HEK293T (cell line): ENCODE measurements at places on chromosomes 12 and 14.

- DNase-seq, result no peak
Measured at GRCh38 chr14:97380539-97380941, 583.4 kb downstream of the VRK1 start.

DNA sequence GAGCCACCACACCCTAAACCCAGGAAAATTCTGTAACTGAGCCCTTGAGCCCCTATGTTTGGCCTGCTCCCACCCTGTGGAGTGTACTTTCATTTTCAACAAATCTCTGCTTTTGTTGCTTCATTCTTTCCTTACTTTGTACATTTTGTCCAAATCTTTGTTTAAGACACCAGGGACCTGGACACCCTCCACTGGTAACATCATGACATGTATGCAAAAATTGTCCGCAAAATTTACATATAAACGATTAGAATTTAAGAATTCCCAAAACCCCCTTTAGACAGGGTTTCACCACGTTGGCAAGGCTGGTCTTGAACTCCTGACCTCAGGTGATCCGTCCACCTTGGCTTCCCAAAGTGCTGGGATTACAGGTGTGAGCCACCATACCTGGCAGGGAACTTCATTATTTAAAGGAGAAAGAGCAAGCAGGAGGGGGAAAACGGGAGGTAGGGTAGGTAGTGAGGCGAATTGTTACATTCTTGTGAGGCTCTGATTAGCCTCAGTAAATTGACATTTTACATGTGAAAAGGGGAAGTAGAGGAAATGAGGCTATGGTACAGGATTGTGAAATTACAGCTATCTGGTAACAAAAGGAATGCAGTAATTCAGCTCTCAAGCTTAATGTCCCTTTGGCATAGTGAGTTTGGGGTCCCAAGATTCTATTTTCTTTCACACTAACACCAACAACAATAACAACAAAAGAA is 27.6 kb downstream of the TUBA1A start:
- no peak for DNase-seq

DNA sequence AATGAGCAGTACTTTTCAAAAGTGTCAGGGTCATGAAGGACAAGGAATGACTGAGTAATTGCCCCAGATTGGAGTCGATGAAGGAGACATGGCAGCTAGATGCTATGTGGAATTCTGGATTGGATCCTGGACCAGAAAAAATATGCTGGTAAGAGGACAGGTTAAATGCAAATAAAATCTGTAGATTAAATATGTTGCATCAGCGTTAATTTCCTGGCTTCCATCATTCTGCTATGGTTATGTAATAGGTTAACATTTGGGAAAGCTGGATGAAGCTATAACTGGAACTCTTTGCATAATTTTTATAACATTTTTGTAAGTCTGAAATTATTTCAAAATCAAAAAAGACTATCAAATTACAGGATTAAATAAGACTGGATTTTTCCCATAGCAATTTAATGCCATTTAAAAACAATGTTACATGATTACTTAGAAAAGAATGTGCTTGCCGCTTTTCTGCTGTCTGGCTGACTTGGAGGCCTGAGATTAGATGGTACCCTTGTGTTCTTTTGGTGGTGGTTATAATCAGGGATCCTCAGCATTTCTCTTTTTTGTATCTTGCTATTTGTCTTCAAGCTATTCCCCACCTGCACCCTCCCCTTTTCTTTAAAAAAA is 65.1 kb downstream of the FBXW8 start:
- DNase-seq, result no peak

DNA sequence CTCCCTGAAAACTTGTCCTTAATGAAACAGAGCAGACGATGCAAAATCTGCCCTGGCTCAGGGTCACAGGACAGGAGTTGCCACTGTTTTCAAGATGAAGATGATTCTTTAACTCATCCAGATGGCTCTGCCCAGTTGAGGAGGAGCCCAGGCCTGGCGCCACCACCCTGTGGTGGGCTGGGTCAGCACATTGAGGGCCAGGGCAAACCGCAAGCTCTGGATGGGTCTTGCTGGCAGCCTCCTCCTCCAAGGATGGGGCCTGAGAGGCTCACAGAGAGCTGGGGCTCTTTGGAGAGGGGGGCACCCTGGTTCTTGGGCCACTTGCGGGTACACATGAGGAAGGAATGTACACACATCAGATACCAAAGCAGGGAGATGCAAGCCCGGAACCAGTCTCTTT is 158.2 kb downstream of the NUAK1 start:
- no peak for DNase-seq

- DNase-seq, result no peak
Measured at GRCh38 chr12:129886541-129886940, 17.3 kb downstream of the TMEM132D start.

DNA sequence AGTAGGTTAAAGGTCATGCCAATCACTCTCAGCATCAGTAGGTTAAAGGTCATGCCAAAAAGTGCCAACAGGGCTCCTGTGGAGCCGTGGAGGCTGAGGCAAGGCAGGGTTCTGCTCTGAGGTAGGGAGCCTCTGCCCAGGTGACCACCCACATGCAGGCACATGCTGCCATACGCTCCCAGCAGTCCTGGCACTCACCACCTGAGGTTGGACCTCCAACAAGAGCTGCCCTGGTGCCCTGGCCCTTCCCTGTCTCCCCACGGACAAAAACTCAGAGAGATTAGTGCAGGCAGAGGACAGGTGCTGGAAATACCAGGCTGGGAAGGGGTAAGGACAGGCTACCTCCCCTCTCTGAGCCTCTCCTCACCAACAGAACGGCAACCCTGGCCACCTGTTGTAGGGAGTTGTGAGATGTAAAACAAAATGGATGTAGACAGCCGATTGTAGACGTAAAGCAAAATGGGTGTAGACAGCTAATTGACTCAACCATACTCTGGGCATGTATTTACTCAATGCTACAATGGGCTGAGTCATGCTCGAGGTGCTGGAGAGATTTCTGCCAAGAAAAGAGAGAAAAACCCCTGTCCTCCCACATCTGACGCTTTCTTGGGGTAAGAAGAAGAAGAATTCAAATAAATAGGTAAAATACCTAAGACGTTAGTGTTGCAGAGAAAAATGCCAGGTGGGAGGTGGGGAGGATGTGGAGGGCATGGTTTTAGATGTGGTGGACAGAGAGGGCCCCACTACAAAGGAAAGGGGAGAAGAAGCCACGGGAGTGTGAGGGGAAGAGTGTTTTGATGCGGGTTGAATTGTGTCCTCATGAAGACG is 32.4 kb downstream of the LTBP2 start:
- no peak for DNase-seq

- DNase-seq, result no peak
Measured at GRCh38 chr14:39974036-39974435, 541.8 kb upstream of the FBXO33 start.

- no peak for DNase-seq
Measured at GRCh38 chr14:30849354-30849753, 25.0 kb upstream of the COCH start.

DNA sequence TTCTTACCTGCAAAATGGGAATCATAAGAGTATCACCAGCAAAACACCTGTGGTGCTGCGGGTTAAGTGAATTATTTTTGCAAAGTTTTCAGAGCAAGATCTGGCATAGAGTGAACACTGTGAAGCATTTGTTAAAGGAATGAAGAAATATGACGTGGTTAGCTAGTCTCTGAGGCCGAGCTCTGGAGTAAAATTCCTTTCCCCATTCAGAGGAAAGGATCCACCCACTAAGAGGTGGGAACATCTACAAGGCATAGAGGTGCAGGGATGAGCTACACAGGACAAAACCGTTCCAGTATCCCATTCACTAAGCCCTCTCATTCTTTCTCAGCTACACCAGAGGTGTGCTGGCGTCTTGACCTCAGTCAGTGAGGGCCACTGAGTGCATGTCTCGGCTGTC is 48.5 kb downstream of the JAG2 start:
- no peak for DNase-seq

DNA sequence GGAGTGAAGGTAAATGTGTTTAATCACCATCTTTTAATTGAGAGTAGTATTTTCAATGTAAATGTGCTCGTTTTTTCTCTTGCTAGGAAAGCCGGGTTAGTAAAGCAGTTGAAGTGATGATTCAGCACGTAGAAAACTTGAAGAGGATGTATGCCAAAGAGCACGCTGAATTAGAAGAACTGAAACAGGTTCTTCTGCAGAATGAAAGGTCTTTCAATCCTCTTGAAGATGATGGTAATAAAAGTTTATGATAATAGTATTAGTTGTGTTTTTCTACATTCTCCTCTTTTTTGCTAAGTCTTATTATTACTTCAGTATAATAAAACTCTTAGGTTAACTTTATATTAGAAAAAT is 93.9 kb downstream of the DNAI7 start:
- DNase-seq, result no peak

GRCh38 chr12:22307811-22308210 is 26.7 kb downstream of the ST8SIA1 start:
- DNase-seq, result no peak

GRCh38 chr12:73612551-73612950 is 925.1 kb upstream of the ATXN7L3B start:
- DNase-seq, result no peak

DNA sequence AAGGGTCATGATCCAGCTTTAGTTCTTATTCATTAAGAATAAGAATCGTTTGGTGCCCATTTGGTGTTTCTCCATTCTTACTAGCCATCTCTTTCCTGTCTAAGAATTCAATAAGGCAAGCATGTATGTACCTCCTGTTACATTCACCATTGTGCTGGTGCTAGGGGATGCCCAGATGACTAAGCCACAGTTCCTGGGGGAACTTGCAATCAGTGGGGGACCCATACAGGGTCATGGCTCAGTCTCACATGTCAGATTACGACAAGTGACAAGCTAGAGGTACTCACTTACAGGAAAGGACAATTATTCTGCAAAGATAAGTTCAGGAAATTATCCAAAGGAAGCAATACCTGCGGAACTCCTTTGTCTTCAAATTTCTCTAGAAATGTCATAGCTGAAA is 125.4 kb downstream of the STXBP6 start:
- DNase-seq, result no peak

- DNase-seq, result no peak
Measured at GRCh38 chr12:11563785-11564739, 85.4 kb upstream of the ETV6 start.

- no peak for DNase-seq
Measured at GRCh38 chr12:77625441-77625840, 205.3 kb upstream of the NAV3 start.

DNA sequence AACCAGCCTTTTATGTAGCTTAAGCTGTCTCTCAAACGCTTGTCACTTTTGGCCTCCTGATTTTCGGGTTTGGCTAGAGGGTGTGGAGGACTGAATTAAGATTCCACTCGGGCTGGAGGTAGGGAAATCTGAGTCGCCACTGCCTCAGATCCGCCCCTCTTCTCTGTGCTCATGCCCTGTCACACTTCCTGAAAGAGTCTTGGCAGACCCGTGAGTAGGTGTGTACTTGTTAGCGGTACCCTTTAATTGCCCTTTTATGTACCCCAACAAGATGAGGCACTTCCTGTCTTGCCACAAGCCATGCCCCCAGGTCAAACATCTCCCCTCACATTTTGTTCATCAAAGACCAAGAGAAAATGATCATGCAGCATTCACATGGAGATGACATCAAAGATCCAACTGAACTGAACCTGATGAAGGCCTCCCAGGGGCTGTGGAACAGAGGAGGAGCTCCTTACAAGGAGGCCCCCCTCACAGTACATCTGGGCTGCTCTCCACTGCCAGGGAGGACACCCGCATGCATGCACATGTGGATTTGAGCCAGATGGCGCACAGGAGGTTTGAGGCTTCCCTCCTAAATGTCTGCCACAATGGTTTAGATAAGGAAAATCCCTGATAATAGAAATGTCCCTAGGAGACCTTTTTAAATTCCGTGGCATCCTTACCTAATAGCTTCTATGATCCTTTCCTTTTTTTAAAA is 86.5 kb upstream of the CDKN3 start:
- DNase-seq, result no peak

DNA sequence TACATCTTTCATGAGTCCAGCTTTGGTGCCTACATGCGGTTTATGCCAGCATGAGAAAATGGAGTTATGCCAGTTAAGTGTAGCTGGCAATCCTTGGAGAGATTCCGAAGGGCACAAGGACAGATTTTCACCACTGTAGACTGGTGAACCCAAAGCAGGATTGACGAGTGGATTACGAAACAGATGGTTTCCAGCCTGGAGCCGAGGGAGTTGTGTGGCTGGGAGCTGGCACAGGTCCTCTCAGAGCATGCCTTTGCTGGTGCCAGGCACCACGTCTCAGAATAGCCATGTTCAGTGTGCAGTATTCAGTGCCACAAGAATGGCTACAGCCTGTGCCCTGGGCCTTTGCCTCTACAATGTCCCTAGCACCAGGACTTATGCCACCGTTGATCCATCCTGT is 13.2 kb downstream of the KCNH3 start:
- no peak for DNase-seq

GRCh38 chr12:101924618-101925017 is 47.2 kb downstream of the DRAM1 start:
- DNase-seq, result peak; percentile 32

GRCh38 chr14:91092073-91092472 is 21.8 kb upstream of the DGLUCY start:
- DNase-seq, result no peak

GRCh38 chr14:65195042-65195719 is 92.9 kb upstream of the MAX start:
- no peak for DNase-seq

- DNase-seq, result no peak
Measured at GRCh38 chr14:49820176-49820575, 32.4 kb downstream of the NEMF start.

DNA sequence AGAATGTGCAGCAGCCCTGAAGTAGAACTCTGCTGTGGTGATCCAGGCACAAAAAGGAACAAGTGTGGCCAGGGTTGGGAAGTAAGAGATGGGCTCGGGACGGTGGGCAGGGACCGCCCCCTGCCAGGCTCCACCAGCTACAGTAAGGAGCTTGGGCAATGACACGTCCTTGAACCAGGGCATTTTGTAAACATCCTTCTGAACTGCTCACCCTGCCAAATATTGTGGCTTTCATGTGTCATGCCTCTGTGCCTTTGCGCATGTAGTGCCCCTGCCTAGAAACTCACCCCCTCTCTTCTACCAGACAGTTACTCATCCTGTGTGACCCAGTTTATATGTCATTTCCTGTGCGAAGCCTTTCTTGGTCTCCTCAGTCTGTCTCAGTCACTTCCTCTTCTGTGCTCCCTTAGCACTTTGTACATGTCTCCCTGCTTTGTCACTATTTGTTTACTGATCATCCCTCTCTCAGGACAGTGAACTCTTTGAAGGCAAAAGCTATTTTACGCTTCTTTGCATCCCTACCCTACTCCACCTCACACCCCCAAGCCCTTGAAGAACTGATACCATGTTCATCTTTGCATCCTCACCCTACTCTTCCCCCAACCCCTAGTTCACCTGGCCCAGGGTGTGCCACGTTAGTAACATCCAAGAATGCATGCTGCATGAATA is 108.9 kb upstream of the PLEKHG7 start:
- DNase-seq, result no peak

- DNase-seq, result no peak
Measured at GRCh38 chr14:90511252-90511651, 114.4 kb downstream of the CALM1 start.
